ENCODE measurements at places on chromosomes 4 and X.
A peak's percentile ranks its signal among the peaks of the same experiment; 100 is the strongest.

DNA sequence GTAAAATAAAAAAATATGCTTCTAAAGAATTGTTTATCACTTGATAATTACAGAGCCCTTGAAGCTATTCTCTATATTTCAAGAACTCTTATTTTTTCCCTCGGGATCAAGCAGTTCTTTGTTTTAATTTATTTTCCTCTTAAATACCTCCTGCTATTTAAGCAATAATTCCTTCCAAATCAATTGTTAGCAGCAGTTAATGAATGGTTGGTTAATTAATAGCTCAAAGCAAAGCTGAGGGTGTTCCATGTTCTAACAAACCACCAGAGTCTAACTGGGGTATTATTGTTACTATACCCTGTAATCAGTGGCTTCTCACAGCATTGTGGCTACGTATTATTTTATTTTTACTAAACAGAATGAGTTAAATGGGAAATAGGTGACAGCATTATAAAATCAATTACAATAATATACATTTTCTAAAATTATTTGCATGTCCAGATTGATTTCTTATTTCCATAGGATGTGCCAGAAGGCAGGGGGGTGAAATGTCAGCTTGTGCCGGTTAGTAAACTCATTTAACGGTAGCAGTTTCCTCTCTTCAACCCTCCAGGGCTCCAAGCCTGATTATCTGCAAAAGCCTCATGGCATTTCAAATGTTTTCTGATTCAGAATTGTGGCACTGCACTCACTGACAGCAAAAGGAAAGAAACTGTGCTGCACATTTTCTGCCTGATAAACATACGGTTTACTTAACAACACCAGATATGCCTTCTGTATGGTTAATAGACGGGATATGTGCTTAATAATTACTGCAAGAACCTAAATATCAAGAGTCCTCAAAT is 286.9 kb upstream of the EMCN start:
- DNase-seq: no peak

GRCh38 chr4:7802093-7802726 is 137.5 kb downstream of the AFAP1 start:
- peak; percentile 79 for DNase-seq

DNA sequence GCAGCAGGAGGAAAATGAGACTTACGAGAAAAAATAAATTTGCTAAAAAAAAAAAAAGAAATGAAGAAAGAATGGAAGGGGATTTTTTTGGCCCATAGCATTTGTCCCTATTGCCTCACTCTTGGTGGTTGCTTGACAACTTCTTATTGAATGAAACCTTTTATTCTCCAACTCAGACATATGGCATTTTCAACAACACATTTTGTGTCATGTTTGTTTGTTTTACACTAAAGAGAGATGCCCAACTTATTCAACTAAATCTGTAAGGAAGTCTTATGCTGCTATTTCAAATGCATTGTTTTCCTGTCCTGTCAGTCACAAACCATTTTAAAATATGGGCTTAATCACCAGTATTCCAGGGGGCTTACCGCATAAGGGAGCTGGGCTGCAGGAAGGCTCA is 409.1 kb upstream of the TENM3 start:
- DNase-seq: no peak

- DNase-seq: no peak
Observed at GRCh38 chrX:70769659-70770227, 138.8 kb downstream of the TEX11 start.

DNA sequence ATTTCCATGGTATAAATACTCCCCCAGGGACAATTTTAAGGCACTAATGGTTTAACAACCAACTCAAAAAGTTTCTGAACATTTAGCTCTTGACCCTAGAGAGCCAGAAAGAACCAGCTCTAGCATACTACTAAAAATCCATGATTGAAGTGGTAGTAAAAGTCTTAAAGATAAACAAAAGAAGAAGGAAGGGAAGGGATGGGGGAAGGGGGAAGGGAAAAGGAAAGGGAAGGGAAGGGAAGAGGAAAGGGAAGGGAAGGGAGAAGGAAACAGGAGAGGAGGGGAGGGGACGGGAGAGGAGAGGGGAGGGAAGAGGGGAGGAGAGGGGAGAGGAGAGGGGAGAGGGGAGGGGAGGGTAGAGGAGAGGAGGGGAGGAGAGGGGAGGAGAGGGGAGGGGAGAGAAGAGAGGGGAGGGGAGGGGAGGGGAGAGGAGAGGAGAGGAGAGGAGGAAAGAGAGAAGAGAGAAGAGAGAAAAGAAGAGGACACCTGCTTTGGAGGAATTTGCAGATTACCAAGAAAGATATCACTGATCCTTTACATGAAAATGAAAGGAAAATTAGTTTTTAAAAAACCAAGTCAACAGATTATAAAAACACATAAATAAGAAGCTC is 26.4 kb upstream of the FAM241A start:
- no peak for DNase-seq

GRCh38 chr4:95963456-95963855 is 123.6 kb downstream of the PDHA2 start:
- no peak for DNase-seq

DNA sequence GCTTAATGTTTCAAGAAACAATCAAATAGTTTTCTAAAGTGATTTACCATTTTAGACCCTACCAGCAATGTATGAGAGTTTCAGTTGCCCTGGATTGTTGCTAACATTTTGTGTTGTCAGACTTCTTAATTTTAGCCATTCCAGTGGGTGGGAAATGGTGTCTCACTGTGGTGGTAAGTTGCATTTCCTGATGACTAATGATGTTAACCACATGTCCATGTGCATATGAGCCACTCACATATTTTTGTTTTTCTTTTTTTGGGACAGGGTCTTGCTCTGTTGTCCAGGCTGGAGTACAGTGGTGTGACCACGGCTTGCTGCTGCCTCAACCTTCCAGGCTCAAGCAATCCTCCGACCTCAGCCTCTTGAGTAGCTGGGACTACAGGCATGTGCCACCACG is 48.3 kb downstream of the MED28 start:
- DNase-seq: no peak

DNA sequence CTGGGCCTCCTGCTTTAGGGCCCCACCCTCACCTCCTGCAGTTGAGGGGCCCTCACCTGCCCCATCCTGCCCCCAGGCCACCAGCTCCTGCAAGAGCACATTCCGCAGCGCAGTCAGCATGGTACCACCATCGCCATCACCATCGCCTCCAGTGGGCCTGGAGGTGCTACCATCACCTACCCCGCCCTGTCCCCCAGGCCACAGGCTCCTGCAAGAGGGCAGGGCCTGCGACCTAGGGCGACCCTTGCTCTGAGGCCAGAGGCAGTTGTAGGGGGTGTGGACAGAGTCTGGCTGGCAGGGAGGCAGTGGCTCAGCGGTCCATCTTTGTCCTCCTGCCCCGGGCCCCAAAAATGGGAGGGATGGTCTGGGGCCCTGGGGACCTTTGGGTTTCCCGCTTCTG is 3.9 kb upstream of the HAUS7 start:
- no peak for DNase-seq

GRCh38 chrX:64184396-64184795 is 21.1 kb downstream of the AMER1 start:
- no peak for DNase-seq

DNA sequence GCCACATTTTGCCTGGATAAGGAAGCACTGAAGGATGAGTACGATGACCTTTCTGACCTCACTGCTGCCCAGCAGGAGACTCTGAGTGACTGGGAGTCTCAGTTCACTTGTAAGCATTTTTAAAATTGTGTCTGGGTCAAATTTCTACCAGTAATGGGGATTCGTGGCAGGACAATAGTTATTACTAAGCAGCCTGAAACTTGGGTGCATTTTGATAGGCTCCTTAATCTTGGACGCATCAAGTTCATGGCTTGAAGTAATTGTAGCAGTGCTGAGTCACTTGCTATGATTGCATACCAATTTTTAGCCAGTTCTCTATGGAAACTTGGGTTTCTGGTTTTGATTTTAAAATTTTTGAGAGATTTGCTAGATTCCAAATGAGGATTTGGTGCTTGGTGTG is 4.3 kb downstream of the PGRMC1 start:
- no peak for DNase-seq

DNA sequence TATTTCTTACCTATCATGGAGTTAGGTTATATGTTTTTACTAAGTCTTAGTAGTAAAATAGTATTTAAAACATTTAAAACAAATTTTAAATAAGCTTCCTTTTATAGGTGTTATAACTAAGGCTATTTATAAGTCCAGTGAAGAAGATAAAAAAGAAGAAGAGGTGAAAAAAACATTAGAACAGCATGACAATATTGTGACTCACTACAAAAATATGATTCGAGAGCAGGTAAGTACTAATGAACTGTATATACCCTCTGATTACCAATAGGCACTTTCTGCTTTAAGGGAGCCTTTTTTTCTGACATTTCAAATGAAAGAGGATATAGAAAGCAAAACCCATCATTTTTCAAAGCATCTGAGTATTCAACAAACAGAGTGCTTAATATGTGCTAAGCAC is 76.6 kb downstream of the USO1 start:
- no peak for DNase-seq

GRCh38 chr4:16113741-16114140 is 29.9 kb upstream of the PROM1 start:
- no peak for DNase-seq

DNA sequence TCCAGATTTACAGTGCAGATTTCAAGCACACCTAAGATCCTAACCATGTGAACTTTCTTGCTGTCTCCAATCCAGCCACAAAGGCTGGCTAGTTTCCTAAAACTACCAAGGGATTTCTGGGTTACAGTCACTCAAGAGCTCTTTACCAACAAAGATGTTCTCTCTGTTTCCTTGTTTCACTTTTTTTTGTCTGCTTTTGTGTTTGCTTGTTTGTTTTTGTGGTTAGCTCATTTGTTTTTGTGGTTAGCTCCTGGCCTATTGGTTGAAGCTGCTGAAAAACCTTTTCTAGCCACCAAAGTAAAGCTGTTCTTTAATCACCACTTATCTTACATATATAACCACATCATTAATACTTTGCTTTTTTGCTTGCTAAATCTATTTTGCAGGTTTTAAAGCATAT is 642.5 kb upstream of the GALNTL6 start:
- no peak for DNase-seq

- no peak for DNase-seq
Observed at GRCh38 chr4:69601065-69601464, 38.4 kb downstream of the UGT2A2 start.

DNA sequence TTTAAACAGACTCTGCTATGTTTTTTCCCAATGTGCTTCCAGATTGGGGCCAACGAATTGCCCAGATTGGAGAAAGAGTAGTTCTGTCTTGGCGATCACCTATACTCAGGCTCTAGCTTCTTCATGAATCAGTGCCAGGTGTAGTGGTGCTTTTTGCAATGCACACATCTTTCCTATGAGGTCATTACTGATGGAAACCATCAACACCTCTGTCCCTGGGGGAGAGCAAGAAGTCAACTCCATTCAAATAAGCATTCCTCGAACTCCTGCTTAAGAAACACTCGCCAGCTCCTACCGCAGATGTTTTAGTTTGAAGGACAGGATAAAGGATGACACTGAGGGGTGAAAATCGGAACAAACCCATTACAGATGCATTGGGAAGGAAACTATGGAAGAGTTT is 156.5 kb upstream of the DKK2 start:
- DNase-seq: no peak

GRCh38 chr4:123830930-123831329 is 434.3 kb downstream of the SPRY1 start:
- DNase-seq: no peak

GRCh38 chr4:124480061-124480460 is 232.5 kb downstream of the ANKRD50 start:
- no peak for DNase-seq

GRCh38 chr4:85793233-85793585 is 318.3 kb downstream of the ARHGAP24 start:
- no peak for DNase-seq

DNA sequence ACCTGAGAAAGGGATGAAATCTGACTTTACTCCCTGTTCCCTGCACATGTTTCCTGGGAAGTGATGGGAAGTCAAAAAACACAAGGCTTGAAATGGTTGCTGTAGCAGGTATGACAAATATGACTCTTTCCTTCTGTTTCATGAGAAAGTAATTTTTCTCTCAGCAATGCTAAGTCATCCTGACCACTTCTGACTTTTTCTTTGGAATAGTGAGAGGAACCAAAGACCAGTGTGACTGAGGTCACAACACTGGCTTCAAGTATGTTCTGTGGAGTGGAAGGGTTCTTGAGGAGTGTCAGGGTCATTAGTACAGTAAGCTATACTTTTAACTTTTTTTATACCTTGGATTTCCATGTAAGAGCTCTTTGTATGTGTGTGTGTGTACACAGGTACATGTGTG is 225.3 kb downstream of the PPP3CA start:
- no peak for DNase-seq

DNA sequence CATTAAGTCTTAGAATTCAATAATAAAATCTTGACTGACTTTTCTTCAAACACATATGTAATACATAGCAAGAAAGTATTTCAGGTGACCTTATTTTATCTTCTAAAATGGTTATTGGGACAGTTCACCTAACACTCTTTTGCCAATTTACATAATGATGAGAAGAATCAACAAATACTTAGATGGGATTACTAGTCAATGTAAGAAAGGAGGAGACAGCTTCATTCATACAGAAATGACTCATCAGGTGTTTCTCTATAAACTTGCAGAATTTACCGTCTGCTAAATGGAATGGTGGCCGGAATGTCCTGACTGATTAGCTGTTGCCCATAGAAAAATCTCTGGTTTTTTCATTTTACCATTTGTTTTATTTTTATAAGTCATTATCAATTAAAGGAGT is 115.0 kb upstream of the ETNPPL start:
- DNase-seq: no peak

- no peak for DNase-seq
Observed at GRCh38 chr4:119707336-119707735, 78.7 kb upstream of the PDE5A start.

- DNase-seq: no peak
Observed at GRCh38 chrX:125089761-125090445, 229.8 kb upstream of the TEX13C start.

DNA sequence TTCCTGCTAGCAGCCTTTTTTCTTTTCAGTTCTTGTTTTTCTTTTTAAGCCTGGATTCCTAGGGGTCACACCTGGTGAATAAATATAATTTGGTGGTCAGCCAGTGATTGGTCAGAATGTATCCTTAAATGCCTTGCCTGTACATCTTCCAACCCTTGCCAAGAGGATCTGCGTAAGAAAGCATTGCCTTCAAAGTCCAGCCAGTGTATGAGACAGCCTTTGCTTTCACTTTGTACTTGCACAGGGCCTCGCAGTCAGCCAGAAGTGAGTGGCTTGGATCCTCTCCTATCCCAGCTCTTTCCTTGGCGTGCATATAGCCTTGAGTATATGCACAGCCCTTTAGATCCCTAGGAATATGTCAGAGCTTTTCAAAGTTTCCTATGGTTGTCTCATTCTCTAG is 22.2 kb downstream of the KANTR start:
- DNase-seq: no peak

DNA sequence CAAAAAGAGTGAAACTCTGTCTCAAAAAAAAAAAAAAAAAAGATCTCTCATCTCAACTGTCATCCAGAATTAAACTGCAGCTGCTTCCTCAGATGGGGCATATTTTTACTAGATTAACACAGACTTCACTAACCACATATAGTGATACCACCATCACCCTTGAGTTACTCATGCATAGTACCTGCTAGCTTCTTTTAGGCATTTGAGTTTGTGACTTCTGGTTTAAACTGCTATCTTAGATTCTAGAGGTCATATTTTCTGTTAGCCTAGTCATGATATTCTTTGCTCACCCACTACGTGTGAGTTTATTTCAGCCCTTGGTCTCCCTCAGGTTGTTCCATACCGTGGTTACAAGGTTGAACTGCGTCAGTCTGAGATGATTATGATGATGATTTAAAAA is 154.9 kb upstream of the BMP3 start:
- no peak for DNase-seq

GRCh38 chr4:77615153-77615552 is 9.5 kb downstream of the CXCL13 start:
- no peak for DNase-seq

GRCh38 chr4:122899682-122900081 is 22.7 kb downstream of the NUDT6 start:
- DNase-seq: no peak

Data from activated CD4-positive, alpha-beta T cell treated with anti-CD3 and anti-CD28 coated beads, Interleukin-2, amount 50 U/mL, for 1 hour (primary cell).